ENCODE measurements at places on chromosomes 2 and 18.

DNA sequence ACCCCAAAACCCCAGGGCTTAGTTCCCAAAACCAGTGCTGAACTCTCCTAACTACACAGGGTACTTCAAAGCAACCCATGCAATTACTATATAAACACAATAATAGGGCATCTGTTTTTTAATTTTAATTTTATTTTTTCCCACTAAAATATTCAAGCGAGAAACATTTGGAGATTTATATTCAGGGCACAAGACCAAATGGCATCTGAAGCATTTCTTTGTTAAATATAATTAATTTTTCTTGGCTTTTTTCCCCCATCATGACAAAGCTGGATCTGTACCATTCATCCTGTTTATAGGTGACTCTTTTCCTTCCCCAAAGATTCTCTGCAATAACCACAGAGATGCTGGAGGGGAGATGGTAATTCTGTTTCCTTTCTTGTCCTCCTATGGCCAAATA lies 18.1 kb upstream of the HDAC4 start:
- DNase-seq = no peak

- DNase-seq = no peak
Measured at GRCh38 chr2:159807183-159808031, 9.4 kb upstream of the CD302 start.

- DNase-seq = no peak
Measured at GRCh38 chr2:34349527-34349926, 750.4 kb upstream of the FAM98A start.

DNA sequence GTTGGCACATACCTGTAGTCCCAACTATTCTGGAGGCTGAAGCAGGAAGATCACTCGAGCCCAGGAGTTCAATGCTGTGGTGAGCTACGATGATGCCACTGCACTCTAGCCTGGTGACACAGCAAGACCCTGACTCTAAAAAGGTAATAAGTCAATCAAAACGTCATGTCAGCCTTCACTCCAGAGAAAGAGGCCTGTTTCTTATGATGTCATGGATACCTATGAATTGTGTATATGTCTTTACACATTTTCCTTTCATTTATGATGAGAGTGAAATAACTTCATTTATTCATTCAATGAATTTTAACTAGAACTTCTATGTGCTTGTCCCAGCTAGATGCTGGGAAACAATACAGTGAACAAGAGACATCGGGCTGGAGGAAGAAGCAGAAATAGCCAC lies 25.0 kb upstream of the ID2 start:
- DNase-seq = no peak

DNA sequence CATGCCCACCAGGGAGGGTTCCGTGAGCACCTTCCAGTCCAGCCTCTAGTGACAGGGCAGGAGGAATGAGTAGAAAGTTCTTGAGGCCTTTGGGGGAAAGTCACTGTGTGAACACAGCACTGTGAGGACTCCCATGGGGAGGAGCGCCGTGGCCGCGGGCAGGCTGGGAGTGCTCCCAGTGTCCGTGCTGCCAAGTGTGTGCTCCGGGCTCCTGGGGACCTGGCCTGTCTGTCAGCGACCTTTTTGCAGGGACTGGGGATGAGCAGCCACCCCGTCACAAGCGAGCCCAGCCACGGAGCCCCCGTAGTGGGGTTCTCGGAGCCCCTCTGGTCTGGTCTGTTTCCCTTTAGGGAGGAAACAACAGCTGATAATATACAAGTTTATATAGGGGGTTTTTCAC lies 36.8 kb downstream of the PDIA6 start:
- no peak for DNase-seq

GRCh38 chr18:63137999-63138435 lies 181.6 kb downstream of the BCL2 start:
- DNase-seq = peak; percentile 44

DNA sequence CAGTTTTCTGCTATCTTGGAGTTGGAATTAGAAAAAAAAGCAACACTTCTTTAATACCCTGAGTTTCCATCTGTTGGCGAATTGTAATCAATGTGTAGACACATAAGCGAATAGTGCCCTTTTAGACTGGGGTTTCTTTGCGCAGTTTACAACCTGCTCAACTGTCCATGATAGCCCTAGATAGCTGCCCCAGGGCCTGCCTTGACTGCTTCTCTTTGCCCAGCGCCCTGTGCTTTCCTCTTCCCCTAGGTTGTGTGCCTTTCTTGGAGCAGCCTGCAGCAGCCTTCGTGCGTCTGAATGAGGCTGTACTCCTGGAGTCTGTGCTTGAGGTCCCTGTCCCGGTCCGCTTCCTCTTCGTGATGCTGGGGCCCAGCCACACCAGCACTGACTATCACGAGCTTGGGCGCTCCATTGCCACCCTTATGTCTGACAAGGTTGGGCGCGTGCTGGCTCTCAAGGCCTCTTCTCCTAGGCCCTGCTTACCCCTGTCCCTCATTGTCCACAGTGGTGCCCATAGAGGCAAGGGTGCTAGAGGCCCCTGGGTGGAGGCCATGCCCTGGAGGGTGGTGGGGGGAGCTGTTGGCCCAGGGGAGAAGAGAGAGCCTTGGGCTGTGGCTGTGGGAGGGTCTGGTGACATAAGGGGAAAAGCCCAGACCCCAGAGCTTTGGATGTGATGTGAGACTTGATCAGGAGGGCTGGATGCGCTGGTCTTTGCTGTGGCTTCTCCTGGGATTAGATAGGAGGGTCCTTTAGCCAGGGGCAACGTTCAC lies 6.9 kb downstream of the SLC4A3 start:
- no peak for DNase-seq

DNA sequence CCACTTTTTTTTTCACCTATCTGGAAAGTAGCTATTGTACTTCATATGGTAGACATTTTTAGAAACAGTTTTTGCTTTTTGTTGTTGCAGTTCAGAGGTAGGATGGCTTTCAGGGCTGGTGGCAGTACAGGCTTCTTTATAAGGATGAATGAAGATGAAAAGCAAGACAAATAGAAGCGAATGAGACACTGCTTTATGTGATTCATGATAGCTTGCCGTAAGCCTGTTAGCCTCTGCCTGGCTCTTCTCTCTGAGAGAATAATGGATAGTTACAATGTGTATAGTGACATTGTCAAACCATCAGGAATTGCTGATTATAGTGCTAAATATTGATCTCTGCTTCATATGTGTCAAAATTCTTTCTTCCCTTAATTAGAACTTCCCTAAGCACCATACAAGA lies 173.7 kb downstream of the NR4A2 start:
- no peak for DNase-seq

DNA sequence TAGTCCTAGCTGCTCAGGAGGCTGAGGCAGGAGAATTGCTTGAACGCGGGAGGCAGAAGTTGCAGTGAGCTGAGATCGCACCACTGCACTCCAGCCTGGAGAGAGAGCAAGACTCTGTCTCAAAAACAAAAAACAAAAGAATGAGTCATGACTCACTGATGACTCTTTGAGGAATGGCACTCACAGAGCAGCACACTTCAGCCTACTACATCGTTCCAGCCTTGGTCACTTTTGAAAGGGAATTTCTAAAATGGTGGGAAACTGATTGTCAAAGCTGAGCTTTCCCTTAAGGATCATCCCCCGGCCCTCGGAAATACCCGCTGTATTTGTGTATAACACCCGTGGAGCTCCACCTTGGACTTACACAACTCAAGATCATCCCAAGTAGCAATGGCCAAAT lies 217.3 kb upstream of the HS6ST1 start:
- no peak for DNase-seq

GRCh38 chr2:167215595-167215994 lies 327.3 kb downstream of the XIRP2 start:
- no peak for DNase-seq

GRCh38 chr2:200791905-200792304 lies 19.8 kb upstream of the BZW1 start:
- DNase-seq = no peak

- DNase-seq = no peak
Measured at GRCh38 chr2:226891780-226892590, 56.1 kb downstream of the RHBDD1 start.

DNA sequence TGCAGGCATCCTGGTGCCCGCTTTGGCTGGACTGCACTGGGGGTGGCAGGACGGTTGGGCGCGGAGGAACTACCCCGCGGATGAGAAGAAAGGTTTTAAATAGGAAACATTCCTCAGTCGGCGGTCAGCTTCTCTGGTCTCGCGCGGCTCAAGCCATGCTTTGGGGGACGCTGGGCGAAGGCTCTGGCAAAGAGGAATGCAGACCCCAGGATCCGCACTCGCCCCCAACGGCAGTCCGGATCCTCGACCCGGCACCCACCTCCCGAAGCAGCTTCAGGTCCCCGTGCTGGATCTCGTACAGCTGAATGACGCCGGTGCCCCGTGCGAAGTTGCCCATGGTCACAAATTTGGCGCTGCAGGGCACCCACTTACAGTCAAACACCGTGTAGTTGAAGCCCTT lies 686 bp upstream of the PNO1 start:
- DNase-seq = no peak

DNA sequence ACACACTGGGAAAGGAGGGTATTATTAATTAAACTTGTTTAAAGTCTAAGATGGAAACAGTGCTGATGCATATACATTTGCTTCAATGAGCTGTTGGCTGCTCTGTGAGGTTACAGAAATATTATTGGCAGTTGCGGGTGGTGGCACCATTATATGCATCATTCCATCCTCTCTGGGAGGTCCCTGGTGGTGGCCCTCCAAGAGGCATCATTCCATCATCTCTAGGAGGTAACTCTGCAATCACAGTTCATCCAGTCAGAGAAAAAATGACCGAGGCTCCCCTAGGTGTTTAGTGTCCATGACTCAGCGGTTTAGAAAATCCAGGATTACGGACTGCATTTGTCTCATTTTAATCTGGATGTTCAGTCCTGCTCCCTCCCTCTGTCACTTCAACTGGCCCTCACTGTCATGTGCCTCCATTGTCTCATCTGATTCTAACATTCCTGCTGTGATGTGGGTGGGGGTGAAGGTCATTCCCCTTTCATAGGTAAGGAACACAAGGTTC lies 15.4 kb downstream of the AFF3 start:
- no peak for DNase-seq

All from left cardiac atrium (tissue), 4 donors.